B cell (primary cell): ENCODE measurements at places on chromosomes 5 and 9. TPM values are rescaled to one million over a fixed set of nuclear protein-coding genes. Genes with fewer than 3 reads are reported as not detected.

- peaks cover 19% of the 10 kb centered on the region for H3K27me3 ChIP-seq
- no peak for DNase-seq
- no peak overlapping the region for H3K27ac ChIP-seq
- no peaks in the 10 kb centered on the region for H3K36me3 ChIP-seq
- no peak overlapping the region for H3K4me3 ChIP-seq
Observed at GRCh38 chr9:132548751-132549640, 33.4 kb upstream of the BARHL1 start.

GRCh38 chr5:172891716-172892421 lies 57.8 kb downstream of the ERGIC1 start:
- no peak for DNase-seq
- H3K4me3 ChIP-seq: no peak overlapping the region
- H3K4me1 ChIP-seq: no peaks in the 10 kb centered on the region
- H3K36me3 ChIP-seq: peaks cover 6% of the 10 kb centered on the region
- no peaks in the 10 kb centered on the region for H3K27me3 ChIP-seq
- no peak overlapping the region for H3K27ac ChIP-seq

GRCh38 chr9:134648701-134649530 lies 7.3 kb downstream of the COL5A1 start:
- H3K36me3 ChIP-seq: no peaks in the 10 kb centered on the region
- no peak overlapping the region for H3K27ac ChIP-seq
- no peak overlapping the region for H3K4me3 ChIP-seq
- no peak for DNase-seq

IL7R gene
- 1.4 and 2.4 TPM in 2 replicates for total RNA-seq

EDIL3 gene
- total RNA-seq: not detected in 2 replicates
